CD4-positive, alpha-beta T cell treated with Interferon alpha-2 for 1 hour (primary cell): ENCODE measurements at places on chromosomes 16 and 17.

DNA sequence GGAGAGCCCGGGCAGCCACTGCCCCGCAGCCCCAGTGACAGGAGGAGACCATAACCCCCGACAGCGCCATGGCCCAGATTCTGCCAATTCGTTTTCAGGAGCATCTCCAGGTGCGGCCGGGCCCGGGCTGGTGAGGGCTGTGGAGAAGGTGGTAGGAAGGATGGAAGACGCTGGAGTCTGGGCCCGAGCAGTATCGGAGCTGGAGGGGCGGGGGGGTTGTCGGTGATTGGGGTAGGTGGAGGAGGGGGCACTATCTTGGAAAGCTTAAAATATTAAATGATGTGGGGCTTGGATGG lies 317 bp downstream of the CLTC start:
- no peak for DNase-seq

DNA sequence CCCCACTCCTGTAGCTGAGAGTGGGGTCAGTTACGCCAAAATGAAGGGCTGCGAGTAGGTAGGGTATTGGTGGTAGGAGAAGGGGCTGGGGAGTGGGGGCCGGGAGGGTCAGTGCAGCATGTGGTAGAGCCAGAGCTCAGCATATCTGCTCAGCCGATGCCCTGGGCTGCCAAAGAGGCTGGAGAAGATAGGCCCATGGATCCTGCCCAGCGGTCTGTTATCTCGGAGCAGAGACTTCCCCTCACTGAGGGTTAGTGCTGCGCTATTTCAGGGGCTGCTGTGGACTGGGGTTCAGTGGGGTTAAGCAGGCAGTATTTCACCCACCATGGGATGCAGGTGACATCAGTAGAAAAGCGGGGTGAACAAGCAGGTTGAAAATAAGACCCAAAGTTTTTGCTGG lies 19.7 kb downstream of the RHBDL3 start:
- DNase-seq, result no peak

GRCh38 chr17:56592487-56593085 lies 913 bp upstream of the NOG start:
- peak; percentile 45 for DNase-seq

GRCh38 chr16:77833921-77834634 lies 45.7 kb downstream of the VAT1L start:
- DNase-seq, result no peak

DNA sequence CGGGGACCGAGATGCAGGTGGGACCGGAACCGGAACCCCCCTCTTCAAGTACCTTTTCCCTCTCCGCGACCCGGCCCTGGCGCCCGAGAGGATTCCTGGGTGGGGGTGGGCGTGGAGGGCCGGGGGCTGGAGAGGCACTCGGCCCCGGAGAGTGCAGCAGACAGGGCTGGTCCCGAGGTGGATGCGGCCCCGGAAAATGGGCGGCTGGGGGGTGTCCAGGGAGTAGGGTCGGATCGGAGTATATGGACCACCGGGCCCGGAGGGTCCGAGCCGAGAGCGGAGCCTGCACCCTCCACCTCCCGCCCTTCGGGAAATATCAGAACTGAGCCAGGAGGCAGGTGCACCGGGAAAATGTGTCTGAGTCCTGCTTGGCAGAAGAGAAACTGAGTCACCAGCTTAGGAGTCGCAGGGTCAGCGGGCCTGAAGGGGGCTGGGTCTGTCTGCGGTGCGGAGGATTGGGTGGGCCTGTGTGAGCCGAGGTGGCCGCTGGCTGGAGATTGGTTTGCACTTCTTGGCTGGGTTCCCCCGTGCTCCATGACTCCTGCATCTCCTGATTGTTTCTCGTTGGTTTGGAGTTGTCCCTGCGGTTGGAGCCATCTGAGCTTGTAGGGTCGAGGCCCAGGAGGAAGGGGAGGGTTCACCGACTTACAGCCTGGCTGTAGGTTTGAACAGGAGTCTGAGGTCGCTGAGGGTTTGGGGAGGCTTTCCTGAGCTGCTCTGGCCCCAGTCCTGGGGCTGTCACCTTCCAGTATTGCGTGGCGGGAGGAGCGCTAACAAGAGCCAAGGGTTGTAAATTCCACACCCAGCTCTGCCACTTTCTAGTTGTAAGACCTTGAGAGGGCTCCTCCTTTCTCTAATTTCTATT lies 518 bp downstream of the SH2B1 start:
- DNase-seq, result peak; percentile 37

- DNase-seq, result peak; percentile 15
Observed at GRCh38 chr17:35256629-35257028, 13.8 kb downstream of the SLFN5 start.

- no peak for DNase-seq
Observed at GRCh38 chr16:85480727-85481101, 132.4 kb upstream of the GSE1 start.

- DNase-seq, result no peak
Observed at GRCh38 chr17:49437696-49438435, 23.2 kb upstream of the PHB1 start.

- DNase-seq, result no peak
Observed at GRCh38 chr16:48531011-48531962, 78.7 kb downstream of the N4BP1 start.
